GDM1 (cell line): ENCODE measurements at places on chromosomes 7 and 10.

DNA sequence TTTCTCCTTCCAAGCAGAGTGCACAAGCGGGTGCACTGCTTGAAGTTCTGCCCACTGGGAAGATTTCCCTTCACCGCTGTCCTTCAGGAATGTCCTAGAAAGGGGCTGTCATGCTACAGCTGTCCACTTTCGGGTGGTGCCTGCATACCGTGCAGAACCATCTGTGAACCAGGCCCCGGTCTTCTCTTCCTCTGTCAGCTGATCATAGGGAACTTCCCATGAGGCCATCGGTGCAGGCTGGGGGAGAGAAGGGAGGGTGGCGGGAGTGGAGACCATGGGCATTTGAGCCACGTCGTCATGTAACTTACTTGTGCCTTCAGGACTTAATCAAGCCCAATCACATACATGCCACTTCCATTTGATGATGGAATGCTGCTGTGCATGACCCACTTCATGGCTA is 111.6 kb downstream of the NKX6-2 start:
- DNase-seq, result no peak

DNA sequence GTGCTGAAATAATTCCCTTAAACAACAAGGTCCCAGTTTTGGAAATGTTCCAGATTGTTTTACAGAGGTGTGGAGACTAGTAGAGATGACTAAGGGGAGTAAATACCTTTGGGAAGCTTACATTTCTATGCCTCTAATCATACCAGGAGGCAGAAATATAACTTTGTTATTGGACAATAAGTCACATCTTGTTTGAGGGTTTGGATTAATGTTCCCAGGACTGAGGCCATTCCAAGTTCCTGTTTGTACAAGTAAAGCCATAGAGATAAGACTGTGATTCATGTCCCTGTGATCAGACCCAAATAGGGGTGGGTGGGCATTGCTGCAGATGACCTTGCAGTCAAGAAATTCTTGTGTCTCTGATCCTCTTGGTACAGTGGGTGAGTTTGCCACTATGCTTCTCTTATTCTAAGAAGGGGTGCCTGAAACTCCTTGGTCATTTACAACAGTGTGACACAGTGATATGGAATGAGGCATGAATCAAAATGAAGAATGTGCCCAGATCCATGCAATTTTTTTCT is 508.3 kb downstream of the SORCS3 start:
- no peak for DNase-seq

GRCh38 chr7:1404898-1405548 is 54.2 kb downstream of the MICALL2 start:
- DNase-seq, result no peak

DNA sequence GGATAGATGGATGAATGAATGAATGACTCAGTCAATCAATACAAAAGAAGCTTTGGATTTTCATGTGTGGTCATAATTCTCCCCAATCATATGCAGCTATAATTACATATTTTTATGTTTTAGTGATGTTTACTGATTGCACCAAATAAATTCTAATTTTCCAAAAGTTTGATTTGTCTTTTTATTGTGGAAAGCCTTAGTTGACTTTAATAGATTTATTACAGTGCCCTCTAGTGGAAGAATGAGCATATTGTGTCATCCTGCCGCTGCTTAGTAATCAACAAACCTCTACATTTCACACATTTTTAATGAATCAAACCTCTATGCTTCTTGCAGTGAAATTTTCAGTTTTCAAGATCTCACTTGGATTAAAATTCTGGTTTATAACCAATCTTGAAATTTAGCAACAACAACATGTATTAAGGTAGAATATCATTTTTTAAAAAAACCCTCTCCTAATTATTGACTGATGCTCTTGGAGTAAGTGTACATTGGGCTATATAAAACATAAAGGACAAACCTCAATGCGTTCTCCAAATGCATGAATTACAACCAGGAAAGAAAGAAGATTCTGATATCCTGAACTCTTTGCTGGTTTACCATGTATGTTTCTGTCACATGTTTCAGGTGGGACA is 55.6 kb upstream of the PNLIP start:
- DNase-seq, result no peak

DNA sequence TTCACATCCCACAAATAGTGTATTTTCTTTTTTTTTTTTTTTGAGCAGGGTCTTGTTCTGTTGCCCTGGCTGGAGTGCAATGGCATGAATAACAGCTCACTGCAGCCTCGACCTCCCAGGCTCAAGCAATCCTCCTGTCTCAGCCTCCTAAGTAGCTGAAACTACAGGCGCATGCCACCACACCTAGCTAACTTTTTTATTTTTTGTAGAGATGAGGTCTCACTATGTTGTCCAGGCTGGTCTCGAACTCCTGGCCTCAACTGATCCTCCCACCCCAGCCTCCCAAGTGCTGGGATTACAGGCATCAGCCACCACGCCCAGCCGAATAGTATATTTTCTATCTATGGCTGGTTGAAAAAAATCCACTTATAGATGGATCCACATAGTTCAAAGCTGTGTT is 12.5 kb downstream of the EZH2 start:
- DNase-seq, result no peak
